Keratinocyte (primary cell): ENCODE measurements at places on chromosomes 5 and 9.

DNA sequence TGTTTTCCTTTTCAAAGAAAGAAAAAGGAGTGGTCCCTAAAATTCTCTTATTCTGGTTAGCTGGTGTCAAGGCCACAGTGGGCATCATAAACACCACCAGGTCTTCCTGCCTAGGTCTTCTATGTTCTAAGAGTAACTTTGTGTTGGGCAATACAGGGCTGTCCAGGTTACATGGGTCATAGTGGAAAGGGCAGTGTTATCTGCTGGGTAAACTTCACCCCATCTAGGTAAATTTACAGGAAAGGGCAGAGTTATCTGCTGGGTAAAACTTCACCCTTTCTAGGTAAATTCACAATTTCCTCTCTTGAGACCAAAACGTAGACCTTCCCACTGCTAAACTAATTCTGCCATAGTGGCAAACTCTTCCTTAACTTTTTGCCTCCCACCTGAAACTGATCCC, 18.9 kb upstream of the JAKMIP2 start:
- DNase-seq, result no peak

DNA sequence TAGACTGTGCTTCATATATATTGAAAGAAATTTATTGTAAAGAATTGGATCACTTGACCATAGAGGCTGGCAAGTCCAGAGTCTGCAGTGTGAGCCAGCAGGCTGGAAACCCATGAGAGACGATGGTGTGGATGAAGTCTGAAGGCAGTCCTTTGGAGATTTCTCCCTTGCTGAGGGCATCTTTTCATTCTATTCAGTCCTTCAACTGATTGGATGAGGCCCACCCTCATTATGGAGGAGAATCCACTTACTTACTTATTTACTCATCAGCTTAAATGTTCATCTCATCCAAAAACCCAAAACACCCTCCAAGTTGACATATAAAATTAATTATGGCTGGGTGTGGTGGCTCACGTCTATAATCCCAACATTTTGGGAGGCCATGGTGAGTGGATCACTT, 62.1 kb downstream of the MCTP1 start:
- DNase-seq, result no peak

GRCh38 chr9:137172901-137173795, 1.3 kb upstream of the TMEM210 start:
- DNase-seq, result no peak

- DNase-seq, result no peak
Measured at GRCh38 chr5:93384026-93384425, 197.0 kb downstream of the NR2F1-AS1 start.

GRCh38 chr9:99389087-99390033, 167.3 kb downstream of the SEC61B start:
- DNase-seq, result peak; percentile 58

- DNase-seq, result no peak
Measured at GRCh38 chr9:134553996-134554372, 87.6 kb upstream of the COL5A1 start.

DNA sequence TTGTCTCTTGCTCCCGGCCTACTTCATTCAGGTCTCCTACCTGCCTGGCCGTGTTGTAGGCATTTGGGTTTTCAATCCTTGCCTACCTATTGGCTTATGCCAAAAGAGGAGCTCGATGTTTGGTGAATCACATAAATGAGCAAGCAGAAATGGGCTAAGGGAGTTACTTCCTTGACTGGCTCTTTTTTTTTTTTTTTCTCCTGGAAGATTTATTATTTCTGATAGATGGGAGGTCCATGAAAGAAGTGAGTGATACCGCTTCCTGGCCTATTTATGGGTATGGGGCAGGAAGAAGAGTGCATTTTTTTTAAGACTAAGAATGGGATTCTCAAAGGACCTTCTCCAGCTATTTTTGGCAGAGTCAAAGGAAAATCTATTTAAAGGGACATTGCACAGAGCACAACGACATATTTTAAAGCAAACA, 294.1 kb downstream of the ARHGAP26 start:
- DNase-seq, result peak; percentile 69

- DNase-seq, result no peak
Measured at GRCh38 chr5:68032216-68032762, 183.3 kb upstream of the PIK3R1 start.

GRCh38 chr9:132794730-132795380, 83.2 kb downstream of the AK8 start:
- peak; percentile 26 for DNase-seq

DNA sequence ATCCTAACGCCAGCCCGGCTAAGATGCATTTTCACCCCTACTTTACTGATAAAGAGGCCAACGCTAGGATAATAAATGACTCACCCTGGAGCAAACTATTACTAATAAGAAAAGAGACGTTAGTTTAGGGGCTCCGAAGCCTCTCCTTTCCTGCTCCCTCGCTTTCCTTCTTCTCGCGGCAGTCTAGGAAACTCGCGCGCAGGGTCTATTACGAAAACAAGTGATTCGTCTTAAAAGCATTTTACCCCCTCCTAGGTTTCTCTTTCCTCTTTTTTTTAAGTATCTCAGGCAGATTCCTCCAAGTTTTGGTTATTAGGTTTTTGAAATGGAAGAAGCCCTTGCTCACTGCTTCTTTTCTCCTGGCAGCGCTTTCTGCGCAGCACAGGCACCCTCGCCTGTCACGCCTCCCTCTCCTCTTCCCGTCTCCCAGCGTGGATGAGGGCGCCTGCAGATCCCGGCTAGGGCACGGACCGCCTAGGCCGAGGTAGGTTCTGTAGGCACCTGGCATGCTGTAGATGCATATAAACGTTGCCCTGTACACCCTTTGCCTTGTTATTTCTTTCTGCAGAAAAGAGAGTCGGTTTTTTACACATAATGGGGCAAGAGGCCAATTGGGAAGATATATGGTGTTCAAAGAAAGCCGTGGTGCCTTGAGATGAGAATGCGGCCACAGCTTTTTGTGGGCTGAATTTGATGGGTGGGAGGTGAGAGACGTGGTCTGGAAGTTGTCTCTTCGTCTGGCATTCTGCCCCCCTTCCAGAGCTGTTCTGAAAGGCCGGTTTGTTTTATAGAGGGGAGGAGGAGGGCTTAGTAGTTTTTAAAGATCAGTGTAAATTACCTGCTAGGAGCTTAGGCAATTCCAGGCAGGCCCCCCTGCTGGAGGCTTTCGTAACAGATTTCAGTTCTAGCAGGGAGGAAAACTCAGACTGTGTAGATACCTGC, 983 bp downstream of the GCNT1 start:
- no peak for DNase-seq

DNA sequence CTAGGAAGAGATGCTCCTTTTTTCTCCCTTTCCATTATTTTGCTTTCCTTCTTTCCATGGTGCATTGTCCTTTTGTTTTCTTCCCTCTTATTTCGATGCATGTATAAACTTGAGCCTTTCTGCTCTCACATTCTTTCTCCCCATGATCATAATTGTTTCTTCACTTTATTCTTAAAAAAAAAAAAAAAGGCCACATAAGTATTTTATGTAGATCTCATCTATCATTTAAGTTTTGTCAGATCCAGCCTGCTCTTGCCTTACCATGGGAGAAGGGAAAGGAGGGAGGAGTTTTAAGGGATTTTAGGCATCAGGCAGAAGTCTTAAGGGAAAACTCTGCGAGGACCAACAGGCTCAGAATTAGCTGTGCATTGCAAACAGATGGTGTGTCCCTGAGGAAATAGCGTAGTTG, 11.1 kb downstream of the TGFBR1 start:
- DNase-seq, result no peak

DNA sequence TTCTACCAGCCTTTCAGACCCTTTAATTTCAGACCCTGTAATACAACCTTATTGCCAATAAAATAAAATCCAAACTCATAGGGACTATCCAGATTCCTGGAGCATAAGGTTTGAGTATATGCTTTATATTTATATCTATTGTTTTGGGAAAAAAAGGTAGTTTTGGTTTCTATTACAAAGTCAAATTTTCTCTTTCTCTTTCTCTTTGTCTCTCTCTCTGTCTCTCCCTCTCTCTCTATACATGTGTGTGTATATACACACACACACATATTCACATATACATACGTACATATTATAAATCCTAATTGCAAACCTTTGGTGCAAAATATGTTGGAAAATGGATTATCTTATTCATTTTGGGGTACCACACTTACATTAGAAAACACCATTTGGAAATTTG, 39.0 kb downstream of the TMEM232 start:
- DNase-seq, result no peak

- DNase-seq, result no peak
Measured at GRCh38 chr9:114957558-114957957, 27.2 kb upstream of the TNFSF8 start.

- DNase-seq, result no peak
Measured at GRCh38 chr5:67493676-67494075, 297.1 kb upstream of the CD180 start.

DNA sequence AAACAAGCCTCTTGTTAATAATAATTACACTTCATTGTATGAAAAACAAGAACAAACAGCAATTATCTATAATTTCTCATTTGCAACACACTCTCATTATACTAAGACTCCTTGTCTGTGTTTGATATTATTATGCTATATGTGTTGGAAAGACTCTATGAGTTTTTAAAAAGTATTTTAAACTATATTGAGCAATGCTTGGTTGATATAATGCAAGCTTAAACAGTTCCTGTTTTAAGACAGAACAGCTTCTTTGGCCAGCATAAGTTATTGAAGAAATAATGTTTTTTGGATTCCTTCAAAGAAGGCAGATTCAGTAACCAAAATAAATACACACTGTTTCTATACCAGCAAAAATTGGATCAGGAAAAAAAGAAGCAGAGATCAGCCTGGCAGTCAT, 871.4 kb downstream of the MAT2B start:
- no peak for DNase-seq

- DNase-seq, result no peak
Measured at GRCh38 chr5:119435436-119436132, 16.7 kb upstream of the HSD17B4 start.

DNA sequence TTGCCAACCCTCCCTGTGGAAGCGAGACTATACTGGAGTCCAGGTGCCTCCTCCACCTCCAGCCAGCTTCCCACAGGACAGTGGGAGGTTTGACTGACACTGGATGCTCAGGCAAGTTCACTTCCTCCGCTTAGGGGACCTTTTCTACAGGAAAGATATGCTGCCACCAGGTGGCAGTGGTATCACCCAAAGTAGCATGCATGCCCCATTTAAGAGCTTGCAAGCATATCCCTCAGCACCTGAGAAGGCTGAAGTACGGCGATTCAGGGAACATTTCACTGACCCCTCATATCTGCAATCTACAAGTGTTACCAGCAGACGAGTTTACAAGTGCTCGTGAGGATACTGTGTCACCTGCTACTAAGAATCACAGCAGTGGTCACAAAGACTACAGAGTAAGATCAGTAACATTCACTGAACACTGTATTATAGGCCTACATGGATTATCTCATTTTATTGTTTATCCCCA, 75.5 kb downstream of the KLHL3 start:
- peak; percentile 36 for DNase-seq

- no peak for DNase-seq
Measured at GRCh38 chr9:18604767-18605730, 131.1 kb downstream of the ADAMTSL1 start.

- no peak for DNase-seq
Measured at GRCh38 chr5:148060309-148060708, 3.5 kb upstream of the SPINK5 start.

GRCh38 chr5:33631786-33632185, 191.0 kb downstream of the TARS1 start:
- no peak for DNase-seq

DNA sequence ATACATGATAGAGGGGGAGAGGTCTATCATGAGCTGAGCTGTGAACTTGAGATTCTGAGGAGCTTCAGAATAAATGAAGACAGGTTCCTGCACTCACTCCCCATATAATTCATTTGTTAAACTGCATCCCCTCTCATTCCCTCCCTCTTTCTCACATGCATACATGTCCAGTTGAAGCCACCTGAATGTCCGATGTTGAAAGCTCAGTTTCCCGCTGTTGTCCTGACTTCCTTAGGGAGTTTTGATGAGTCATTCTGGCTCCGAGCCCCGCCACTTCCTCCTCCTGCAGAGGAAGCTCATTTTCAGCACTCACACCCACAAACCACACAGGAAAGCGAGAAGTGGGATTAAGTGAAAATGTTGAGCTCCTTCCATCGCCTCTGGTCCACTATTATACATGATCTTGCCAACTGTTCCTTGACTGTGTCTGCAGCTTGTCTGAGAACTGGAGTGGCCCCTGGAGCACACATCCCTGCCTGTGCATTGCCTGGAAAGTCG, 121.2 kb downstream of the CEMIP2 start:
- DNase-seq, result peak; percentile 17

- DNase-seq, result no peak
Measured at GRCh38 chr5:172798422-172799215, 27.6 kb upstream of the DUSP1 start.

DNA sequence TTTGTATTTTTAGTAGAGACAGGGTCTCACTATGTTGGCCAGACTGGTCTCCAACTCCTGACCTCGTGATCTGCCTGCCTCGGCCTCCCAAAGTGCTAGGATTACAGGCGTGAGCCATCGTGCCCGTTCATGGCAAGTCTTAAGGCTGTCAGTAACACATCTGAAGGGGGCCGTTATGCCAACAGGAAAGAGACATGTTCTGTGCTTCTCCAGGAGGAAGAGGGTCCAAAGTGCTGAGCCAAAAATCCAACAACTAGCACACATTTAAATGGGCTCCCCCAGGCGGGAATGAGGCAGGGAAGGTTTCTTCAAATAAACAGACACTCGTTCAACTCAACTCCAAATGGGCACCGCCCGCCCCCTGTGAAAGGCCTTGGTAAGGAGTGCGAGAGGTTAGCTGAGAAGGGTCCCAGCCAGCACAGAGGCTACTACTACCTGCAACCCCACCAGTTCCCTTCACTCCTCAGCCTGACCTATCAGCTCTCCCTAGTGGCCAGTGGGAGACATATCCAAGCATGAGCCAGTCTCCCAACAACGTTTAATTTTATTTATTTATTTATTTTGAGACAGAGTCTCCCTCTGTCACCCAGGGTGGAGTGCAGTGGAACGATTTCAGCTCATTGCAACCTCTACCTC, 84.1 kb upstream of the DMRT1 start:
- no peak for DNase-seq

DNA sequence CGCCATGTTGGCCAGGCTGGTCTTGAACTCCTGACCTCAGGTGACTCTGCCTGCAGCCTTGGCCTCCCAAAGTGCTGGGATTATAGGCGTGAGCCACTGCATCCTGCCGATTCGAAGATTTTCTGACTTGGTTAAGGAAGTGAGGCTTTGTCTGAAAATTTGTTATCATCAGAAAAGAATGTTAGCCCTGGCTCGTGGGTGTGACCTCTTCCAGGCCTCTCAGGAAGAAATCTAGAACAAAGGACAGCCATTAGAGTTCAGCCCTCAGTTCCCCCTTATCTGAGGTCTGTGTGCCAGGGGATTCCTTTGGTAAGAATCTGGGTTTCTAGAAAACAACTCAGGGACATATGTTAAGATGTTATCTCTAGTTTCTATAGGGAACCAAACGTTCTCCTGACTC, 6.2 kb downstream of the OR2S2 start:
- DNase-seq, result no peak
